ENCODE measurements at places on chromosomes 12 and 14.

DNA sequence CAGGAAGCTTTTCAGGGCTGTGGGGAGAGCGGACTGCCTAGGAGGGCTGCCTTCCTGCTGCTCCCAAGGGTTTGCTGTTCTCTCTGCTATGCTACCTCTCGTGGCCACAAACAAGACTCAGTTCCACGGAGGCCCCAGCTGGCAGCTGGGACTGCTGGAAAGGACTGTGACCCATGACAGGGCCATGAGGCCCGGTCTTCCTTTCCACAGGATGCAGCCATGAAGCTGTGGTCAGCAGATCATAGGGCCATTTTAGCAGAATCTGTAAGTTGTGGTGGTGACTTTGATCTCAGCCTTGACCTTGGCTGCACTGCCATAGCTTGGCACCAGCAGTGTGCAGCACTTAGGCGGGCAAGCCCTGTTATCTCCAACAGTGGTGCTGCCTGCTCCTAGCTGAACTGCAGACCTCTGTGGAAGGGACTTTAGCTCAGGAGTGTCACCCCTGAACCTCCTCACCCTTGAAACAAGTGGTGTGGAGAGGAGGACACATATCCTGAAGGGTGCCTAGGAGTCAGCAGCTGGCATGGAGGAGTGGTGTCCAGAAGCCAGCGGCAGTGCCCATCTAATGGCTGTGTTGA, 12.3 kb downstream of the KRT80 start:
- DNase-seq, result no peak

- peak; percentile 58 for DNase-seq
Observed at GRCh38 chr14:81990312-81990761, 456.7 kb upstream of the SEL1L start.

GRCh38 chr12:119236372-119236771, 57.6 kb downstream of the HSPB8 start:
- no peak for DNase-seq

DNA sequence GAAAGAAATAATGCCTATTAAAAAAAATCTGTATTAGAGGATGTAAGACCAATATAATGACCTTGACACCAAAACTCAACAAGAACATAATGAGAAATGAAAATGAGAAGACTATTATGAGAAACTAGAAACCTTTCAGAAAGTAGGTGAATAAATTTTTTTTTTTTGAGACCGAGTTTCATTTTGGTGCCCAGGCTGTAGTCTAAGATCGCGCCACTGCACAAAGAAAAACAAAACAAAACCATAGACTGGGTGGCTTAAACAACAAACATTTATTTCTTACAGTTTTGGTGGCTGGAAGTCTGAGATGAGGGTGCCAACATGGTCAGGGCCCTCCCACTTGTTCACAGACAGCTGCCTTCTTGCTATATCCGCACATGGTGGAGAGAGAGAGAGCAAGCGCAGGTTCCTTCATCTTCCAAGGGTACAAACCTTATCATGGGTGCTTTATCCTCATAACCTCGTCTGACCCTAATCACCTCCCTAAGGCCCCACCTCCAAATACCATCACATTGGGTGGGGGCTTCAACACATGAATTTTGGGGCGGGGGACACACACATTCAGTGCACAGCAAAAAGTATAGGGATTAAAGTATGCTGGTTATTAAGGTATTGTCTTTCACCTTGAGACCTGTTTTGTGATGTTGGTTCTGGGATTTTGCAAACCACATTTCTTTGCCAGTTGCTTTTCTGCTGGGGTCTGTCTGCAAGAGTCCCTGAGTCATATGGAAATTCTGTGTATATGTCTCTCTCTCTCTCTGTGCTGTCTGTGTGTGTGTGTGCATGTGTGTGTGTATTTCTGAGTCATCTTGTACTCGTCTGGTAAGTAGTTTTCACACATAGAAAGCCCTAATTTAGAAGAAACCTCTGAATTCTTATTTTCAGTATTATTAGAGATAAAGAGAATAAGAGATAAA, 26.2 kb downstream of the ZCRB1 start:
- DNase-seq, result no peak

- DNase-seq, result no peak
Observed at GRCh38 chr14:22875748-22876319, 4.3 kb downstream of the LRP10 start.

DNA sequence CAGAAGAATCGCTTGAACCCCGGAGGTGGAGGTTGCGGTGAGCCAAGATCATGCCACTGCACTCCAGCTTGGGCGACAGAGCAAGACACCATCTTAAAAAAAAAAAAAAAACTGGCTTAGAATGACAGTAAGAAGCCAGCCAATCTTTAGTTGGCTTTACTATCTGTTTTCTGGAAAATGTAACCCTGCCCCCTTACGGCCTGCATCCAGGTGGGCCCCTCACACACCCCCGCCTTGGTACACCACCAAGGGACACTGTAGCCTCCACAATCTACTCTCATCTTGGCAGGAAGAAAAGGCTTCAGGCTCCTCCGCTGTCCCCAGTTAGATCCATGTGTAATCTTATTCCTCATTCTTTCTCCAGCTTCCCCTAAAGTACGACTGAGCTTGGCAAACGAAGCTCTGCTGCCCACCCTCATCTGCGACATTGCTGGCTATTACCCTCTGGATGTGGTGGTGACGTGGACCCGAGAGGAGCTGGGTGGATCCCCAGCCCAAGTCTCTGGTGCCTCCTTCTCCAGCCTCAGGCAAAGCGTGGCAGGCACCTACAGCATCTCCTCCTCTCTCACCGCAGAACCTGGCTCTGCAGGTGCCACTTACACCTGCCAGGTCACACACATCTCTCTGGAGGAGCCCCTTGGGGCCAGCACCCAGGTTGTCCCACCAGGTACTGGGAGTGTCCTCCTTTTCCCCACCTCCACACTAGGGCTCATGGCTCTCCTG, 6.6 kb downstream of the TAPBPL start:
- DNase-seq, result no peak

DNA sequence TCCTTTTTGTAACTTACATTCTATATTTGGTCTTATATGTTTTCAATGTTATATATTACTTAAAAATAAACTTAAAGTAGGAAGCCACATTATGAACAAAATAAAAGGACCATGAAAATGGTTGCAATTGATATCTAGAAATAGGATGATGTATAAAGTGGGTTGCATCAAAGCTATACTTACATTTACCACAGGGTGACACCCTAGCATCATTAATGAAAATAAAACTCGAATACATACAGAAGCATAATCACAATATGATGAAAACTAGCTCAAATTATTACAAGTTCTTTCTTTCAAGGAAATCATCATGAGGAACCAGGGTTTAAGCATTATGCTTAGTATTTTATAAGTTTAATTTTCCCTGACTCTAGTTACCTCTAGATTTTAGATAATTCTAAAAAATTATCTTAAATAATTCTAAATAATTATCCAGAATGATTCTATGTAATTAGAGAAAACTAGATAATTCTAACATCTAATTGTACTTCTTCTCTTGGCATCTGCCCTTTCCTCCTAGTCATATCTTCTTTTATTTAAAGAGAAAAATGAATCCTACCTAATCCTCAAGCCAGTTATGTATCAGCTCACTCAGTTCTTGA, 31.2 kb downstream of the TAS2R7 start:
- no peak for DNase-seq

- peak; percentile 57 for DNase-seq
Observed at GRCh38 chr14:100567009-100567876, 20.0 kb downstream of the BEGAIN start.

- DNase-seq, result no peak
Observed at GRCh38 chr12:27711317-27711682, 668 bp downstream of the MRPS35 start.

DNA sequence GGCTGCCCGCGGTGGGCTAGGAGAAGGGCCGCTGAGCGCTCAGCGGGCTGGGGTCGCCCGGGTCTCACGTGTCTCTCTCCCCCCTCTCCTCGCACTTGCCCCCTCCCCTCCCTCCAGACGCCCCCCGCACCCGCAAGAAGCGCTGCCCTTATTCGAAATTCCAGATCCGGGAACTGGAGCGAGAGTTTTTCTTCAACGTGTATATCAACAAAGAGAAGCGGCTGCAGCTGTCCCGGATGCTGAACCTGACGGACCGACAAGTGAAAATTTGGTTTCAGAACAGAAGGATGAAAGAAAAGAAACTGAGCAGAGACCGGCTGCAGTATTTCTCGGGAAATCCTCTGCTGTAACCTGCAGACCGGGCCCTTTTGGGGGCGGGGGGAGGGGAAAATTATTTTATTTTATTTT, 314 bp upstream of the HOTAIR start:
- DNase-seq, result no peak

GRCh38 chr12:106174876-106175275, 36.1 kb upstream of the NUAK1 start:
- DNase-seq, result no peak

DNA sequence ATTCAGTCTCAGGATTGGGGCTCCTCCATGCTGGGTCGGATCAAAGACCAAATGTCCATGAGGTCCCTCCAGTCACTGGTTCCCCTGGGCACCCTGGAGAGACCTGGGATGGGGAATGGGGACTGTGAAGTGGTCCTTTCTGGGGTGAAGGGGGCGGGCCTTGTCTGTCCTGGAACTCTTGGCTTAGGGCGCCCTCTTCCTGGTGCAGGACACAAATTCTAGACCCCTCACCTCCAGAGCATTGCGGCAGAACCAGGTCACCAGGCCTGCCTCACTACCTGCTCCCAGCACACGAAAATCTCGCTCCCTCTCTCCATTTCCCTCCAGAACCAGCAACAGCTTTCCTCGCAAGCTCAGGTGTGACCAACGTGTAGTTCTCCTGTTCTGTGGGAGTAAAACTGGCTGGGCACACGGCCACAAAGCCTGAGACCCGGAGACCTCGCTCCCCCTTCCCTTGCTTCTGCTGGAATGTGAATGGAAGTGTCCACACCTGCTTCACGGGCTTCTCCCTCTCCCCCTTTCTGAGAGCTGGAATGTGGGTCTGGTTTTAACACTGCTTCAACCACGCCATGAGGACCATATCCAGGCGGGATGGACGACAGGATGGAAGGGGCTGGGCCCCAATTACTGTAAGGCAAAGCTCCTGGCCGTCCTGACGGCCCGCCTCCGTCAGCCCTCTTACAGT, 112.7 kb downstream of the SCARB1 start:
- DNase-seq, result no peak

DNA sequence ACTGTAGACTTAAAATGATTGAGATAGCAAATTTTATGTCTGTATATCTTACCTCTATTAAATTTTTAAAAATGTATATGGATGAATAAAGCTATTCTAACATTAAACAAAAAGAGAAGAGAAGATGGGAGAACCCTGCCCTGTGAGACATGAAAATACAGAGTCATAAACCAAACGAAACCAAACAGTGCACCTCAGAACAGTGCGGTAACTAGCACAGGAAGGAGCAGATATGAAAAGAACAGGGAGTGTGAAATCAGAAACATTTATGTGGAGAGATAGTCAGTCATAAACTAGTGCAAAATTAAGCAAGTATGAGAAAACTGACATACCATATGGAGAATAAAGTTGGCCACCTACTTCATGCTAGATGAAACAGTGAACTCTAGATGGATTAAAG, 135.1 kb downstream of the ERC1 start:
- no peak for DNase-seq

DNA sequence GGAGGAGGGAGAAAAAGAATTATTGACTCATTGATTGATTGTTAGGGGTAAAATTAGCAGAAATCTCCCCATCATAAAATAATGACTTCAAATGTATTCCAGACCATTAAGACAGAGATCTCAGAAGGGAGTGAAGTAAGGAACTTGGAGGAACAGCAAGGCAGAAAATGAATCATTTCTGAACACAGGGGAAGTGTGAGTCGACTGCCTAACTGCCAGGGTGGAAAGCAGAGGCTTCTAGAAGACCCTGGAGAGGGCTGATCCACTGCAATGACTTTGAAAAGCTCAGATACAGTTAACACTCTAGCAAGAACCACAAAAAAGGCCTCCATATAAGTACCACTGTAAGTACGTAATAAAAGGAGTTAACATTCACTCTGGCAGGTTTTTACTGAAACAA, 9.7 kb downstream of the GLTP start:
- DNase-seq, result no peak

All from body of pancreas (tissue), 4 donors.